ENCODE measurements at places on chromosomes 13 and 19. TPM values are rescaled to one million over a fixed set of nuclear protein-coding genes. Genes with fewer than 3 reads are reported as not detected.

Gene CCDC122
- 5.2 TPM for total RNA-seq

DNA sequence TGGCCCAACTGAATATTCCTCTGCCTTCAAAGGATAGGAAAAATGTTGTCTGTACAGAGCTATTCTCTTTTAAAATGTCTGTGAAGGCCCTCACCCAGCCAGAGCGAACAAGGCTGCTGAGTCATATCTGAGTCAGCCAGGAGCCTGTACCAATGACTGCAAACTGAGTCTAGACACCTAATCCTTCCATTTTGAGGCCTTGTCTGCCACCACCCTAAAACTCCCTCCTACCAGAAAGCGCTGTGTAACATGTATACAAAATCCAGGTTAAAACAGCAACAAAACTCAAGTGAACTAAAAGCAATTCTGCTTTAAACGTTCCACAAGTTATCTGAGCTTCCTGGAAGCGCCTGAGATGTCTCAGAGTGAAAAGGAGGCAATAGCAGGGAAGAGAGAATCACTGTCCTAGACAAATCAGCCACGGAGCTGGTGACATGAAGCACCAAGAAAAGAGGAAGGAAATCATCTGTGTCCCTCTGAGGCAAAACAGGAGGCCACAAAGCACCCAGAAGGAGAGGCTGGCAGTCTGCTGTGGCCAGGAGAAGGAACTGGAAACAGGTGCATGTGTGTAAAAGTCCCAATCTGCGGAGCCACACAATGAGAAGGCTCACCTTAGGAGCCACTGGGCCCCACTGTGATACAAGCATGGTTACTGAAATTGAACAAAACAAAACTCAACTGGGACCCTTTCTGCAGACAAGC lies 10.2 kb downstream of the DHRS12 start:
- no peaks in the 10 kb centered on the region for H3K27me3 ChIP-seq
- peaks cover 15% of the 10 kb centered on the region for H3K4me1 ChIP-seq
- DNase-seq: no peak
- H3K27ac ChIP-seq: no peak overlapping the region

DNA sequence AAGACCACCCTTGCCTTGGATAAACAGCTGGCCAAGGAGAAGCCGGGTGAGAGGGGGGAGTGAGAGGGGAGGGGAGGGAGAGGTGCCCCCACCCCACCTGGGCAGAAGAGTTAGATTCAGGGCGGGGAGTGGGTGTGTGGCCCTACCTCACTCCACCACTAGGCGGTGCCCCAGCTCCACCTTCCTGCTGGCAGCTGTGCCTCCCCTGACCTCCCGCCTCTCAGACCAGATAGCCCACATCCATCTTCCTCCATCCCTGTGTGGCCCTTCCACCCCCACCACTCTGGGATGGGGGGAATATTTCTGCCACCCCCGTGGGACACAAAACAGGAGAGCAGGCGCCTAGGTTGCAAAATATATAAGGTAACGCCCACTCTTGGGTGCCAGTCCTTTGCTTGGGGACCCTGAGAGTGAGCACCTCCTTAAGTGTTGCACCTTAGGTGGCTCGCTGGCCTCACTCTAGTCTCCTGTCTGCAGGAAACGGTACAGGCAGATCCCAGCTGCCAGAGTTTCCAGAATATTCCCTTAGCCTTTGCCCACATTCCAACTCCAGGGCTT lies 13.8 kb upstream of the EHD2 start:
- H3K4me1 ChIP-seq: peaks cover 4% of the 10 kb centered on the region
- no peak overlapping the region for H3K4me3 ChIP-seq
- H3K27ac ChIP-seq: no peak overlapping the region
- peaks cover 2% of the 10 kb centered on the region for H3K36me3 ChIP-seq
- DNase-seq: peak; percentile 63
- H3K27me3 ChIP-seq: no peaks in the 10 kb centered on the region

GRCh38 chr13:94692030-94692429 lies 20.3 kb downstream of the SOX21 start:
- H3K4me3 ChIP-seq: no peak overlapping the region
- peaks cover 22% of the 10 kb centered on the region for H3K27me3 ChIP-seq
- no peak for DNase-seq
- H3K27ac ChIP-seq: no peak overlapping the region
- H3K36me3 ChIP-seq: no peaks in the 10 kb centered on the region
